ENCODE measurements at places on chromosomes 6 and 20. TPM values are rescaled to one million over a fixed set of nuclear protein-coding genes. Genes with fewer than 3 reads are reported as not detected.

Gene SYNDIG1
- 0.35 TPM for total RNA-seq

Gene MUC21
- total RNA-seq, result not detected

Gene PACSIN1
- total RNA-seq, result 6.4 TPM

Gene NOL4L
- total RNA-seq, result 44.0 TPM

Gene LIN28B
- not detected for total RNA-seq

Gene MACROD2
- total RNA-seq, result 8.5 TPM

Gene MYCT1
- not detected for total RNA-seq

Gene NFATC2
- total RNA-seq, result 6.3 TPM

Gene FAM83B
- 15.6 TPM for total RNA-seq

Gene ANGPT4
- not detected for total RNA-seq

Gene FOXS1
- not detected for total RNA-seq

Gene PACRG
- total RNA-seq, result not detected

Gene GATA5
- total RNA-seq, result 2.1 TPM

Gene VPS52
- 46.2 TPM for total RNA-seq

Gene SFT2D1
- total RNA-seq, result 39.9 TPM

Gene DDRGK1
- 70.4 TPM for total RNA-seq

Gene ECT2L
- total RNA-seq, result not detected

Gene ADGRG6
- total RNA-seq, result 30.3 TPM

Gene RNF182
- 0.13 TPM for total RNA-seq

Gene LGSN
- not detected for total RNA-seq

Gene EPPIN
- total RNA-seq, result not detected

Gene GINM1
- 14.7 TPM for total RNA-seq

Gene GPSM3
- total RNA-seq, result 10.4 TPM

Gene IMPG1
- not detected for total RNA-seq

Gene TAF4
- total RNA-seq, result 32.5 TPM

Gene TMC2
- total RNA-seq, result not detected

Gene ROMO1
- total RNA-seq, result 271 TPM

Gene FAXC
- total RNA-seq, result 3.3 TPM

Gene TXLNB
- total RNA-seq, result not detected

Gene SRPK1
- total RNA-seq, result 79.0 TPM

Gene ZNF311
- 2.1 TPM for total RNA-seq

Gene SLC26A8
- total RNA-seq, result not detected

Gene TP53TG5
- total RNA-seq, result 0.23 TPM

Gene RPP21
- total RNA-seq, result 72.5 TPM

Gene MRAP2
- not detected for total RNA-seq

Gene THBD
- 3.0 TPM for total RNA-seq

Gene MOCS1
- not detected for total RNA-seq

Gene PLEKHG1
- total RNA-seq, result 9.9 TPM

Gene MOXD1
- total RNA-seq, result 1.3 TPM

Gene MYL9
- 13.3 TPM for total RNA-seq

Gene MYLIP
- 29.2 TPM for total RNA-seq

Gene GNRH2
- total RNA-seq, result 0.65 TPM
